Islet precursor cell (in vitro differentiated cells): ENCODE measurements at places on chromosomes 7 and 10.

DNA sequence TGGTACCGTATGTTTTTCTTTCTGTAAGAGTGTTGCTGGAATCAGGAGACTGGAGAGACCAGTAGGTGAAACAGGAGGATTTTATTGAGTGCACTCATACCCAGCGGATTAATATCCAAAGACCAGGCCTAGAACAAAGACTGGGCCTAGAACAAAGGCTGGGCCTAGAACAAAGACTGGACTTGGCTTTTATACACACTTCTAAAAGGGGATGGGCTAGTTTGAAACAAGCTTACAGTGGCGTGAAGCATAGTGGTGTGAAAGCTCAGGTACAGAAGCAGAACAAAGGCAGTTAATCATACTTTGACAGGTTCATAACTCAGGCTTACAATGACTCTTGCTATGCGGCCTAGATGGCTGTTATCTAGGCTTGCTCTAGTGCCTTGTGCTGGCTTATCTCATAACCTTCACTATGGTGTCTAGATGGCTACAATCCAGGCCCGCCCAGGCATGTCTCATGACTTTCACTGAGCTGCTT, 67.7 kb downstream of the TRIM24 start:
- no peak for DNase-seq

GRCh38 chr7:138352570-138353461, 107.2 kb upstream of the TRIM24 start:
- DNase-seq: peak; percentile 67

DNA sequence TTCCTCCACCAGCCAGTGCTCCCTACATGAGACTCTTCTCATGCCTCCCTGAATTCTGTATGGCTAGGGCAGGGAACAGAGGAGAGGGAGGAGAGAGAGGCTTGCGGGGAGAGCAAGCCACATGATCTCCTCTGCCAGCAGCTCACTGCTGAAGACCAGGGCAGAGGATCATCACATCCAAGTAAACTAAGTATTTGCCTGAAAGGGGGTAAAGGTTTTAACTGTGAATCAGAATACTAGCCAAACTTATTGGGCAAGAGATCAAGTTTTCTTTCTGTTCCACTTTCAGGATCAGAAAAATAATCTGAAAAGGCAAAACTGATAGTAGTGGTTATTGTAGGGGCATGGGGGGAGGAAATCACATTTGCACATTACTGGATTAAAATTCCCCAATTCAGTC, 17.8 kb upstream of the ERCC6 start:
- no peak for DNase-seq

DNA sequence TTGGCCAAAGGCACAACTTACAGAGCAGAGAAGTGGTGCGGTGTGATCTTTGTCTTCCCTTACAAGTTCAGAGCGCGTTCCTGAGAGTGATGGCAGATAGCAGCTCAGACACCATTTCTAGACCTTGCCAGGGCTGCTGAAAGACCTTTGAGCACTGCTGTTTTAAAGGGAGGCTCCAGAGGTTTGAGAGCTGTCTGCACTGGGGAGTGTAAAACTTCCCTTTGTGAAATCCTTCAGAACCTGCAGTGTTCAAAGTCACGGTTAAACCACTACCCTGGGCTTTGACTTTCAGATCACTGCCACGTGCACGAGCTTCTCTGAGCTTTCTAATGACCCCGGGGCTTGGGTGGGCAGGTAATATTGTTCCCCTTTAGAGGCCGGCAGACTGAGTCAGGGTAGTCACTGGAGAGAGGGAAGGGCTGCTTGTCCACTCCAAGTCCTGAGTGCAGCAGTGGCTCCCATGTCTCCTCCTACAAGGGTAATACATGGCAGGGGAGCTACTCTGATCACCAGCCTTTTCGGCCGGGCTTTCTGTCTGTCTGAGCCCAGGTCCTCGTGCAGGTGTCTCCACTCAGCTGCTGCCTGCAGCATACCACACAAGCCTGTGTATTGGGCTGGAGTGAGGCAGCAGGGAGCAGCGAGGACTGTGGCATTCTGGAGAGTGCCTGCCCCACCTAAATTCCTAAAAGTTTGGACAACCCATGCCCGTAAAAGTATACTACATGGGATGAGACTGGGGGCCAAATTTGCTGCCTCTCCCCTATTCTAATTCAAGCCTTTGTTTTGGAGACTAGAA, 63.3 kb downstream of the ZMIZ1 start:
- DNase-seq: no peak

GRCh38 chr7:67549126-67549525, 552.5 kb downstream of the TYW1 start:
- no peak for DNase-seq

DNA sequence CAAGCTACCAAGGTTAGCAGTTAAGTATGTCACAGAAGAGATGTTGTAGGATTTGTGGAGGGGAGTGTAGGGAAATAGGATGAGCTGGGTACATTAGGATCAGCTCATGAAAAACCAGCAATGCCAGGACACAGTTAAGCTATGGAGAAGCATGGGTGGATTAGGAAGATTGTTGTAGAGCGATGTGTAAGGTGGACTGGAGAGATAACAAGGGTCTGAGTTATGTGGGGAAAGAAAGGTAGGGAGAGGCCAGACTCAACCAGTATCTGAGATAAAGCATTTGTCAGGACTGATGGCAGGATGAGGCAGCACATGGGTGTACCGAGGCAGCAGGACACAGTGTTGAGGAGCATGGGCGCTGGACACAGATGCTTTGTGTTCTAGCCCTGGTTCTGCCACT, 85.4 kb upstream of the PRR15 start:
- DNase-seq: no peak

GRCh38 chr7:81704595-81704994, 65.3 kb downstream of the HGF start:
- DNase-seq: no peak

- no peak for DNase-seq
These were observed 72.0 kb upstream of the ABCB5 start for GRCh38 chr7:20543500-20543899.

DNA sequence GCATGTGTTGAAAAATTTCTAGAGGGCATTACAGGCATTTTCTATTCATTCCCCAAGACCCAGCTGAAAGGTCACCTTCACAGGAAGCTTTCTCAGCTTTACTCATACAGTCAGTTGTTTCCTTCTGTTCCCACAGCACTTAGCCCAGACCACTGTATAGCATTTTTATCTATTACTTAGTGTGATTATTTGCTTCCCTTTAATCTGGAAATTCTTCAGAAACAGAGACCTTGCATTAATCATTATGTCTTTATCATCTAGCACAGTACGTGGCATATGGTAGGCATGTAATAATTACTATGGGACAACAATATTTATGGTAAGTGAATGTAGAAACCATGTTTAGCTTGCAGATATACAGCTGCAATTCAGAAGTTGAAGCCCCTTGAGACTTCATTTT, 38.2 kb upstream of the CDK6 start:
- DNase-seq: no peak

GRCh38 chr7:50557099-50557498, 8.1 kb downstream of the DDC start:
- no peak for DNase-seq

GRCh38 chr10:93548376-93549071, 17.9 kb upstream of the FFAR4 start:
- DNase-seq: peak; percentile 35

DNA sequence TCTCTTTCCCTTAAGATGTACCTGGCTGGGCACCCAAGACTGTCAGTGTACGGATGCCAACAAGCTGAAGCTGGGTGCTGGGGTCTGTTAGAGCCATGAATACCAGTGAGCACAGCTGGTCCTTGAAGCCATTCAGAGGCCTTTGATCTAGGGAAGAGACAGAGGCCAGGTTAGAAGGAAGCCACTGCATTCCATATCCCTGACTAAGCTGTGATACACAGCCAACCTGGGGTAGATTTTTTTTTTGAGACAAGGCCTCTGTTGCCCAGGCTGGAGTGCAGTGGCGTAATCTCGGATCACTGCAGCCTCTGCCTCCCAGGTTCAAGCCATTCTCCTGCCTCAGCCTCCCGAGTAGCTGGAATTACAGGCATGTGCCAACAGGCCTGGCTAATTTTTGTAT, 20.8 kb downstream of the ZDHHC16 start:
- peak; percentile 82 for DNase-seq

DNA sequence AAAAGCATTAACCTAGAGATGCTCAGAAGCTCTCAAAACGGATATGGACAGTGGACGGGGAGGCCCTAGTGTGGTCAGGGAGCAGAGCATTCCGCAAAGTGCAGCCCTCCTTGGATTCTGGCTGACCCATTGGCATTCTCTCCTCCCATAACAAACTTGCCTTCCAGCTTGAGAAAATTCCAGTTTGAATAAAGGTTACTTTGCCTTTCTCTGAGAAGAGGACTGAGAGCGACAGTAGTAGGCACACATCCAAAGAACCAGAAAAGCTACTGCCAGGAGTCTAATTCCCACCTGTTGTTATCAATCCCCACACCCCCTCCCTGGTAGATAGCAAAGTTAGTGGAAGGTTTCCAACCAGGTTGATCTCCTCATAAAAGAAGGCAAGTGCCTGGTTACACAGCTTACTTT, 84.7 kb upstream of the TRIL start:
- DNase-seq: no peak

DNA sequence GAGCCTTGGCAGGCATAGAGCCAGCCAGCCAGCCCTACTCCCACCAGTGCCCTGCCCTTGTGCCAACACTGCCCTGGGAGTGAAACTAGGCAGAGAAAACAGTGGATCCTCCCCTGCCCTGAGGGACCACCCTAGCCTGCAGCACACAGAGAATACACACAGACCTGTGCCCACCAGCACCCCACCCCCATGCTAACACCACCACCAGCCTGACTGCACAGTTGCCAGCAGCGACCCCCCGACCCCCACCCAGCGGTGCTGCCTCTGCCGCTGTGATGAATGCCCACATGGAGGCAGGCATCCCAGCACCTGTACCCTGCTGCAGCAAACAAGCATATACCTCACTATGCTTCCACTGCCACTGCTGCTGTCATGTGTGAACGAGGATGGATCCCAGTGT, 9.4 kb upstream of the MIOS start:
- DNase-seq: no peak

- DNase-seq: no peak
These were observed 43.7 kb upstream of the DLD start for GRCh38 chr7:107847168-107847835.

DNA sequence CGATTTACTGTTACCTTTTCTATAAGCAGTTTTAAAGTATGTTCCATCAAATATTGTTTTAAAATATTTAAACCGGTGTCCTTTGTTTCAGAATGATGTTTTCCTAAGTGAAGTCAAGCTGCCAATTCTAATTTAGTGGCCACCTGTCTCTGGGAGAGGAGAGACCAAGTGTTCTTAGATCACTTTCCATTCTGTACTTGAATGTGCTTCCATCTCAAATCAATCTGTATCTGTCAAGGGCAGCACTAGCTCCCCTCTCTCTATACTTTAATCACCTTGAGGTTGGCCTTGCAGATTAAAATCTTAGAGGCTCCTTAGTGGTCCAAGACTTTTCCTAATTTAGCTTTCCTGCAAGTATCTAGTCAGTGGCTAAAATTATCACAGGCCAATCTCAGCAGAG, 49.6 kb downstream of the LGI1 start:
- DNase-seq: no peak

- no peak for DNase-seq
These were observed 633.4 kb upstream of the COBL start for GRCh38 chr7:51949726-51950644.

- no peak for DNase-seq
These were observed 94.4 kb upstream of the NEBL start for GRCh38 chr10:20991526-20991925.

DNA sequence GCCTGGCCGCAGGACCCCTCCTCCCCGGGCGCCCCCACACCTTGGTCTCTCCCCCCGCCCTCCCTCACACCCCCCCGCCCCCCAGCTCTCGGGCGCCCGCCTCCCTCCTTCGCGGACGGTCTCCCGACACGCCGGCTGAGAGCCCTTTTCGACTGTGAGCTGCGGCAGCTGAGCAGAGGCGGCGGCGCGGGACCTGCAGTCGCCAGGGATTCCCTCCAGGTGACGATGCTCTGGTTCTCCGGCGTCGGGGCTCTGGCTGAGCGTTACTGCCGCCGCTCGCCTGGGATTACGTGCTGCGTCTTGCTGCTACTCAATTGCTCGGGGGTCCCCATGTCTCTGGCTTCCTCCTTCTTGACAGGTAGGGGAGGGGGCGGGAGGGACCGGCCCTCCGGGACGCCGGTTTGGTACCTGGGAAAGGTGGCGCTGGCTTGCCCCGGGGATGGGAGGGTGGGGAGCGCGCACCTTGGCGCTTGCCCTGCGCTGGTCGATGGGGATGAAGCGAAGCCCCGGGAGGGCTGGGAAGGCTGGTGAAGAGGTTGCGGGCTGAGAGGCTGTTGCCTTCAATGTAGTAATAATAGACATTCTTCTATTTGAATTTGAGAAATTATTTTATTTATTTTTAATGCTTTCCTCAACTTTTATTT, at the start of gene BMPER:
Gene BMPER, plus strand, starts transcription at position 151 of the 644 bp plus-strand sequence. Its CDS starts 75 bp downstream, at position 226.
- DNase-seq: peak; percentile 92

DNA sequence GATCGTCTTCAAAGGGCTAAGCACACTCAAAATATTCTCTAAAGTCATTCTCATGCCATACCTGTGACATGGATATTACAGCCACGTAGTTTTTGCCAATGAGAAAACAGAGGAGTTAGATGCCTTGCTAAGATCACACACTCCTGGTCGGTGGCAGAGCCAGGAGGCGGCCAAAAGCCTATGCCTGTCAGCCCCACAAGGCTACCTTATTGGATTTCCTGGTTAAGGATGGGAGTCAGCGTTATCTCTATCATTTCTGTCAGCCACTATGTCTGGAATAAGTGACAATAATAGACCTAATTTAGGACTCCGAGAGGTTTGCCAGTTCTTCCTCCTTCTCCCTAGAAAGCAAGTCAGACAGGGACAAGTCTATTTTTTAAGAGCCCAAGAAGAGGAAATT, 250.8 kb downstream of the TRIL start:
- DNase-seq: no peak

DNA sequence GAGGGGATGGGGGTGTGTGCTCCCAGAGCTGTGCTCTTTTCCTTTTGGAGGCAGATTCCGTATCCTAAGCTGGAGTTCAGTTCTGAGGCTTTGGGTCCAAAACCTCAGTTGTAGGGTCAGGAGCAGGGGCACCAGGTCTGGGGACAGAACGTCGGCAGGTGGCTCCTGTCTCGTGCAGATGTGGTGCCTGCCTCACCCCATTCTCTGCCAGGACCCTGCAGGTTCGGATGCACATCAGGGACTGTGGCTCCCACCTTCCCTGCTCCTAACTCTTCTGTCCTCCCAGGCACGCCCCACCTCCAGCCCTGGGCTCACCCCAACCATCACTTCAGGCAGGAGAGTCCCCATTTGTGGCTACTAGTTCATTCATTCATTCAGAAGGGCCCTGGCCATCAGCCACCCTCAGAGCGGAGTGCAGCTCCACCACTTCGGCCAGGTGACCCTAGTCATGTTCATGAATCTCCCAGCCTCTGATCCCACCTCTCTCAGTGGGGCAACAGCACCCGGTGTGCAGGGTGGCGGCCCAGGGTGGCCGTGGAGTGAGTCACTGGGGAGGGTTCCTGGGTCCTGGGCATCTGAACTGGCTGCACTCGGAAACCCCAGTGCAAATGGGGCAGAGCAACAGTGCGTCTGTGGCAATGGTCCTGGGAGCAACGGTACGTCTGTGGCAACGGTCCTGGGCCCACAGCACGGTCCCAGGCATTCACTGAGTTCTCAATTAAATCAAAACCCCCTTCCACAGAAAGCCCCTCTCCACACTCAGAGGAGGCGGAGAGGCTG, 100.8 kb upstream of the FAM20C start:
- DNase-seq: no peak

GRCh38 chr10:132880128-132880981, 62.0 kb downstream of the CFAP46 start:
- DNase-seq: peak; percentile 47
